Bronchial epithelial cell (primary cell): ENCODE measurements at places on chromosomes 11 and 22. TPM values are rescaled to one million over a fixed set of nuclear protein-coding genes. Genes with fewer than 3 reads are reported as not detected.

DNA sequence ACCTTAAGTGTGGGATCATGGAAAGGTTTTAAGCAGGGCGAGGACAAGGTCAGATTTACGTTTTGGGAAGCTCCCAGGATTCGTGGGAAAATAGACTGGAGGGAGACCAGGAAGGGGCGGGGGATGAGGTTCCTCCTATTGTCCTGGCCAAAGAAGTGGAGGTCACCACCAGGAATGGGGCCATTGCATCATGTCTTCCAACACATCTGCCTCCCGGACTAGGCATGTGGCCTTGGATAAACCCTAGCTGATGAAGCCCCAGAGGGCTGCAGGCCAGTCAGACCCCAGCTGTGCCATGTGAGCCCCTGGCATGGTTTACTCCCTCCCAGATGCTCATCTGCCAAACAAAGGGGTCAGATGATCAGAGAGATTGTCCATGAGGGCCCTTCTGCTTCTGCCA, 11.5 kb upstream of the YWHAH start:
- DNase-seq: no peak

GRCh38 chr22:44219101-44219870, 38.6 kb downstream of the PARVG start:
- no peak for DNase-seq

Gene MMP27
- not detected in 2 replicates for total RNA-seq

DNA sequence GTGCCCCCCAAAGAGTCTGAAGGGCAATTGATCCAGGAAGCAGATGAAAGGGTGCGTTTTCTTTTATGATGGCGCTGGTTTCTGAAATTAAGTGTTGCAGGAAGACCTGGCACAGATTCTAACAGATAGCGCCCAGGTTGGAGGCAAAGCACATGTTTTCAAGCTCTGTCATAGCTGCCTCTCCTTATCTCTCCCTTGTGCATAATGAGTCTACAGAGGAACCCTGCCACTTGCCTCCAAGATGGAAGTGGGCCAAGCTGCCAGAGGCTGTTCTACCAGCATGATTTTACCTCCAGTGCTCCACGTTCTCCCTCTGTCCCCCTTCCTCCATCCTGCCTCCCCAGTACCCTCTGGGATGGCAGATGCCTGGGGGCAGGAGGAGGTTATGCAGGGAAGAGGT, 30.0 kb upstream of the TLCD5 start:
- DNase-seq: no peak

DNA sequence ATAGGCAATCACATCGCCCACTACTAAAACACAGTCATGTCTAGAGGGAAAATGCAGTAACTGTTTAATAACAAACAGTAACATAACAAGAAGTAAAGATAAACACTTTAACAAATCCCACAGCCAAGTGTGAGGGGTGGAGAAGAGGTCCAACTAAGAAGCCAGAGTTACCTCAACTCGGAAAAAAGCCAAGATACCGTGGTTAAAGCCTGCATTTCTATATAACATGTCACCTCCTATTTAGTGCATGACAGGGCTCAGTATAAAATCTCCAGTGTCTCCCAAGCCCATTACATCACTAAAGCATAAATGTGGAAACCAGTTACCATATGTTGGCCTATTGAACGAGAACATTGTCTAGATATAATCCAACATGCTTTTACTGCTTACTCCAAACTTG, 281.7 kb downstream of the LRRC4C start:
- DNase-seq: no peak

Gene SCGB1D2
- not detected in 2 replicates for total RNA-seq

- no peak for DNase-seq
Measured at GRCh38 chr11:69475866-69476471, 5.5 kb upstream of the LINC01488 start.

DNA sequence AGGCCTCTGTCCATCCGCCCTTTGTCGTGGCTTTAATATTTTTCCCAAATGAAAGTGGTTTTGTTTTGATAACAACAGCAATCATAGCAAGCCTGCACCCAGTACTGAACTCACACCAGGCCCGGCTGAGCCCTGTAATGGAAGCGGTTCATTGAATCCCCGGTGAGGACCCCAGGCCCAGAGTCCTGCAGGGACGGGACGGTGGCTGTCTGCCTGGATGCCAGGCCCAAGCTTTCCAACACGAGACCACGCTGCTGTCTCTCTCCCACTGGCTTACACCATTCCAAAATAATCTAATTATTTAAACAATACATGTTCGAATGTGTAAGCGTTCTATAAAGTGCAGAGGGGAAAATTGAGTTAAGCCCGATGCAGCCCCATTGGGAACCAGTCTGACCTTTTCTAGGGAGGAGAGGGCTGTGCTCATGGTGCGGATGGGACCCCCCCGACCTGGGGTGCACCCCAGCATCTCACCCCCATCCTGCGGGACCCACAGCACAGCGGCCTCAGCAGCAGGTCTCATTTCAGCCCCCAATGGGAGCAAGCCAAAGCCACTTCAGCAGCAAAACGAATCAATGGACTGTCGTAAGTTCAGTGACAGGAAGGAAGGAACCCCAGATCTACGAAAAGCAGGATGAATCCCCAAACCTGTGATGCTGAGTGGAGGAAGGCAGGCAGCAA, 1046.9 kb downstream of the BRD1 start:
- no peak for DNase-seq

DNA sequence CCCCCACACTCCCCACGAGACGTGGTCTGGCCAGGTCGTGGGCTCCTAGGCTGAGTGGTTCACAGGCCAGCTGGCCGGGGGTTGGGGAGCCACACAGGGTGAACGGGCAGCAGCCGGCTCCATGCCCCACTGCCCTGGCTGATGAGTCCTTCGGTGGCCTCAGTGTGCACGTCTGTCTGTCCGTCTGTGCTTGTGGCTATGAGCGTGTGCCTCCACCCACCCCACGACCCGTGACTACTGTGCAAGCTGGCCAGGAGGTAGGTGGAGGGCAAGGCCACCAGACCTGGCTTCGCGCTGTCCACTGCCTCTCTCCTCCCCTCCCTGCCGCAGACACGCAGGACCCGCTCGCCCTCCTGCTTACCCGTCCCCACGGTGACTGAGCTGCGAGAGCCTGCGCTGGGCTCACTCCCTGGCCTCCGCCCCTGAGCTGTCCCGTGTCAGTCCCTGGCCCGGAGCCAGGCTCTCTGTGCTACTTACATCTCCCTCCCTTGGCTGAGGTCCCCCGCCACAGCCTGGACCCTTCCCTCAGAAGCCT, 14.1 kb downstream of the CSDC2 start:
- no peak for DNase-seq

DNA sequence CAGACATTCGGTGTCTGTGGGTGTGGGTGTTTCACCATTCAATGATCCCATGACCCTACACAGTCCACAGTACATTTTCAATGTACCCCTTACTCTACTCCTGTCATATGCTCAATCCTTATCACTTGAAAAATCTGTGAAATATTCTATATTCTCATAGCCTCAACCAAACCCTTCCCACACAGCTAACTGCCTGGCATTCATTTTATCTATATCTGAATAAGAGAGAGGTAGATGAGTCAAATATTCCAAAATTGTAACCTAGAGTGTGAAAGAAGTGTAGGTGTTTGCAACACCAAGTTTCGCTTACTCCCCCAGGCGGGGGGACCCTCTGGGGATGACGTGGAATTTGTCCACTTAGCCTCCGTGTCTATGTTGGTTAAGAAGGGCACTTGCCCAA, 354.8 kb downstream of the ETS1 start:
- no peak for DNase-seq

GRCh38 chr11:81207421-81208054, 1526.1 kb downstream of the FAM181B start:
- DNase-seq: no peak

GRCh38 chr22:42742940-42743339, 22.3 kb upstream of the A4GALT start:
- no peak for DNase-seq

Gene BATF2
- under 0.01 and 0.26 TPM in 2 replicates for total RNA-seq

DNA sequence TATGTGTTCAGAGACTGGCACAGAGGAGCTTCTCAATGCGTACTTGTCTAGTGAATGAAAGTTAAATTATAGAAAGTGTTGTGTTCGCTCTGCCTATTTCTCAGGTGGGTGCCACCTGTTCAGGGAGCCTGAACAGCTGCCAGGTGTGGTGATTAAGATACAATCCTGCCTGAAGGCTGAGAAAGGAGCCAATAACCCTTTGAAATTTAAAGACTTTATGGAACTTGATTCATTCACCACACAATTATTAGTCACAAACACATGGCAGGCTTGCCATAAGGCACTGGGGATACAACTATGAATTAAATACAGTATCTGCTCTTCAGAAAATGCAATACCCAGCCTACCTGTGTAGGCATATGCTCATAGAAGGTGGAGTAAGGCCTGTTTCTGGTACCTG, 92.9 kb upstream of the AMOTL1 start:
- peak; percentile 90 for DNase-seq

DNA sequence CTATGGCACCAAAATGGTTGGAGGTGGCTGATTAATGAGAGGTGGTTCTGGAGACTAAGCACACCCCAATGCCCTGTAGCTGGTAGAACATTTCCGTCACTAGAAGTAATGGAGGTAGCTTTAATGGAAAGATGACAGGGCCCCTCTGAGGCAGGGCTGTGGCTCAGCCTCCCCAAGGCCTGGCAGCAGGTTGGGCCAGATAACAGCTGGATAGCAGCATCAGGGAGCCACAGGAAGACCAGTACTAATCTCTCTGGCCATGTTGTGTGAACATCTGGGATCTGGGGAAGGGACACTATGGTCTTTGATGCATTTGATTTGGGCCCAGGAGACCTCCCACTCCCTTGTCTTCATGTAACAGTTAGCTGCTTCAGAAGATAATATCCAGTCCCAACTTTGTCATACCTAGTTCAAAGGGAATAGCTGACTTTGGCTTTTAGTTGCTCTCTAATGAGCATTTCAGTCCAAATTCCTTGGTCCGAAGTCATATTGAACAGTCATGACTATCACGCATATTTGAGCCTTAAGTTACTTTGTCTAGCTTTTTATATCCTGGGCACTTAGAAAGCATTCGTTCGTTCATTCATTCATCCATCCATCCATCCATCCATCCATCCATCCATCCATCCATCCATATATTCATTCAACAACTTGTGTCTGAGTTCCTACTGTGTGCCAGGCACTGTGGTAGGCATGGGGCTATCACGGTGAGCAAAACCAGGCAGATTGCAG, 53.0 kb upstream of the LMO2 start:
- DNase-seq: no peak

- peak; percentile 84 for DNase-seq
Measured at GRCh38 chr11:73866586-73866996, 10.1 kb downstream of the COA4 start.
